ENCODE measurements at places on chromosomes 5 and 9.

GRCh38 chr5:17228821-17229291 lies 11.4 kb downstream of the BASP1 start:
- no peak for DNase-seq

- DNase-seq: no peak
Measured at GRCh38 chr5:59116231-59116865, 533.5 kb downstream of the RAB3C start.

GRCh38 chr5:153237671-153238332 lies 252.7 kb upstream of the GRIA1 start:
- DNase-seq: no peak

DNA sequence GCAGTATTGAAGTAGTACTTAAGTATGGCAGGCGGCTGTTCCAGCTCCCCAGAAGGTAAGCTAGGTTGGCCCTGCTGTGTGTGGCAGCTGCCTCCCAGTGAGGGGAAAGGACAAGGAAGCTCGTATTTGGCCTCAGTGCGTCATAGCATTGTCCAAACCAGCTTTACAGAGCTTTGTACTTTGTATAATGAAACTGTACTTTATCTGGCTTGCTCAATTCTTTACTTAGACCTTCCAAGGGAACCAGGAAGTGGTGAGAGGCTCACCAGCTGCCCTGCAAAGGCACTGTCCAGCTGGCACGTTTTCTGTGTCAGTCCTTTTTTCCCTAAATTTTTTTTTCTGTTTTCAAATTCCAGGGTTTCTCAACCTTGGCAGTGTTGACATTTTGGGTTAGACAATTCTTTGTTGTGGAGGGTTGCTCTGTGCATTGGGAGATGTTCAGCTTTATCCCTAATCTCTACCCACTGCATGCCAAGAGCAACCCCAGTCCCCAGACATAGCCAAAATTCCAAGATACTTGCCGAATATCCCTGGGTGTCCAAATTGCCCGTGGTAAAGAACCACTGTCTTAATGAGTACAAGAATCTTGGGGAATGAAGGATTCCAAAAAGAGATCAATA lies 474.5 kb downstream of the LRRC70 start:
- no peak for DNase-seq

DNA sequence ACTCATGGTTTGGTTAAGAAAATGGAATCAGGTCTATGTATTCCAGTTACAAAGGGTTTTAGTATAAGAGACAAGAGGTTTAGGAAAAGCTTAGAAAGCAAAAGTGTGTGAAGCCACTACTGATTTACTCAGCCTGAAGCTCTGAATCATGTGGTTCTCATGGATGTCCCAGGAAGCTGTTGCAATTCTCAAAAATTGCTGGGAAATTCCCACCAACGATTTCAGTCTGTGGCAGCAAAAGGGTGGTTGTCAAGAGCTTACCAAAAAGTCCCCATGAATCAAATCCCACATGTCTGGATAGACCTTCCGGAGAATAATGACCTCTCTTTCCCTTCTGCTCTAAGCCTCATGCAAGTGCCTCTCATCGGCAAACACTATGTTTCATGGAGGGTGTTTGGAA lies 929.9 kb downstream of the TLE4 start:
- DNase-seq: no peak

DNA sequence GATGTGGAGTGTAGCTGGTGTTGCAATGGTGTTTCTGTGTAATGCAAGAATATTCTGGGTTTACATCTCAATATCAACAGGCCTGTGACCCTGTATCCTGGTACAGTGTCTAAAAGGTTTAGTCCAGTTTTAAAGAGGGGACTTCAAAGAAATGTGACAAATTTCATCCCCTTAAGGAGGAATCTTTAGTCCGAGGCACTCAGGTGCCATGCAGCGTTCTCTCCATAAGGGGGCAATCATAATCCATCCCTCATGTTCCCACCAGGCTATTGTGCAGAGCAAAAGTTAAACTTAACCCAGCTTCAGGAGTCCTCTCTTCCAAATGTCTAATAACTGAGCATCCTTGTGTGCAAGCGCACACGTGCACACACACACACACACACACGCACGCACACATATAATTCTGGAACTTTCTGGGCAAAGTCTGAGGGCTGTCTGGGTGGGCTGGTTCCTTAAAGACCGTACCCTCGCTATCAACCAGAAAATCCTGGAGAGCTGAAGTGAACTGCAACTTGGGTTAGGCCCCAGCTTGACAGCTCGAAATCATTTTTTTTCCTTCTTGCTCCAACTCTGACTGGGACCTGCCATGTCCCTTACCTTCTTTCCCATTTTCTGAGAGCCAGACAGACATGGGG lies 46.0 kb downstream of the CRB2 start:
- peak; percentile 29 for DNase-seq

DNA sequence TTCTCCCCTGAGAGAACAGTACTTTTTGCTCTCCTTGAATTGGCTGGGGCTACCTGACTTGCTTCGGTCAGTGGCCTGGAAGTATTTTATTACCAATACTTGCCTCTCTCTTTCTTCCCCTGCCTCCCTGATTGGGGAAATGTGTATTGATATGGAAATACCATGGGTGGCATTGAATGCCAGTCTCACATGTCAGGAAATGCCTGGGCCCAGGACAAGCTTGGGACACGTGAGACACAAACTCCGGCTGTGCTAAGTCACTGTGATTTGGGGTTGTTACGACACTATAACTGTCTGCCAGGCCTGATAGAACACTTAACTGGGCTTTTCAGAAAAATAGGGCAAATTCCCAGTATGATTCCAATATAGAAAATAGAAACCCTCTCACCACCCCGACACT lies 238.3 kb downstream of the GADD45G start:
- DNase-seq: no peak
